MG63 (cell line): ENCODE measurements at places on chromosomes 11 and 22. TPM values are rescaled to one million over a fixed set of nuclear protein-coding genes. Genes with fewer than 3 reads are reported as not detected.

ABTB2 gene
- 1.7 and 2.6 TPM in 2 replicates for total RNA-seq

FAM111B gene
- total RNA-seq: 13.3 and 22.9 TPM in 2 replicates

ZNRF3 gene
- total RNA-seq: 2.1 and 2.2 TPM in 2 replicates

SMIM38 gene
- not detected in 2 replicates for total RNA-seq

SULT4A1 gene
- not detected in 2 replicates for total RNA-seq

PNPLA5 gene
- total RNA-seq: not detected in 2 replicates

KCNK7 gene
- total RNA-seq: not detected in 2 replicates

RIC3 gene
- total RNA-seq: not detected in 2 replicates

ZNF70 gene
- total RNA-seq: 2.4 and 3.9 TPM in 2 replicates
